ENCODE measurements at places on chromosomes 7 and 10. TPM values are rescaled to one million over a fixed set of nuclear protein-coding genes. Genes with fewer than 3 reads are reported as not detected.

- no peak for DNase-seq
Observed at GRCh38 chr10:87547734-87548311, 43.1 kb downstream of the MINPP1 start.

GRCh38 chr10:91311601-91312381 is 91.3 kb downstream of the PCGF5 start:
- DNase-seq = no peak

- no peak for DNase-seq
Observed at GRCh38 chr7:36216063-36216684, 63.1 kb downstream of the EEPD1 start.

- no peak for DNase-seq
Observed at GRCh38 chr7:47546733-47547494, 35.0 kb downstream of the TNS3 start.

The OR2A42 gene
- 0.15 TPM for total RNA-seq

The CYP3A5 gene
- 13.1 TPM for total RNA-seq

The SLC26A5 gene
- total RNA-seq = not detected

Data from renal cortical epithelial cell (primary cell).